ENCODE measurements at places on chromosomes 1 and 21. TPM values are rescaled to one million over a fixed set of nuclear protein-coding genes. Genes with fewer than 3 reads are reported as not detected.

The CLCA1 gene
- 0.12 TPM for polyA plus RNA-seq

The CCSAP gene
- 2.0 TPM for polyA plus RNA-seq

The KCNAB2 gene
- 2.3 TPM for polyA plus RNA-seq

The ZNF593OS gene
- polyA plus RNA-seq = 0.76 TPM

The TNNT2 gene
- polyA plus RNA-seq = 7.0 TPM

The KDF1 gene
- 14.5 TPM for polyA plus RNA-seq

The CADM3 gene
- polyA plus RNA-seq = 4.1 TPM

The ICOSLG gene
- polyA plus RNA-seq = 2.8 TPM

The ACOT11 gene
- polyA plus RNA-seq = 14.7 TPM

The OR6Y1 gene
- not detected for polyA plus RNA-seq

The S100A9 gene
- 276 TPM for polyA plus RNA-seq

The FBXO2 gene
- polyA plus RNA-seq = 5.5 TPM

The WNT9A gene
- polyA plus RNA-seq = 2.0 TPM

The AGT gene
- 8.1 TPM for polyA plus RNA-seq

The IFNLR1 gene
- 1.1 TPM for polyA plus RNA-seq

The OR2L13 gene
- polyA plus RNA-seq = not detected

The TSPAN2 gene
- 13.4 TPM for polyA plus RNA-seq

The FAM72D gene
- not detected for polyA plus RNA-seq

The TMEM50B gene
- 44.5 TPM for polyA plus RNA-seq

The THEM5 gene
- not detected for polyA plus RNA-seq

The SHE gene
- polyA plus RNA-seq = 2.9 TPM

The RAB42 gene
- 1.6 TPM for polyA plus RNA-seq

The FAM151A gene
- not detected for polyA plus RNA-seq

The KLF17 gene
- not detected for polyA plus RNA-seq

The STMN1 gene
- polyA plus RNA-seq = 109 TPM

The PRMT6 gene
- polyA plus RNA-seq = 13.2 TPM

The TMPRSS2 gene
- 59.2 TPM for polyA plus RNA-seq

The XCL1 gene
- 0.23 TPM for polyA plus RNA-seq

The RNASEL gene
- 4.7 TPM for polyA plus RNA-seq

The IL12RB2 gene
- polyA plus RNA-seq = not detected

The TDRD5 gene
- 0.44 TPM for polyA plus RNA-seq

The ATXN7L2 gene
- polyA plus RNA-seq = 5.2 TPM

The LAPTM5 gene
- polyA plus RNA-seq = 37.6 TPM

The NBPF6 gene
- polyA plus RNA-seq = not detected

The TMEM240 gene
- 2.8 TPM for polyA plus RNA-seq

The SAMD11 gene
- 23.3 TPM for polyA plus RNA-seq

The SH2D5 gene
- 0.18 TPM for polyA plus RNA-seq

The RIPK4 gene
- polyA plus RNA-seq = 29.2 TPM

The LYPD8 gene
- not detected for polyA plus RNA-seq

The SPRR2F gene
- 11.5 TPM for polyA plus RNA-seq

The CACNA1S gene
- not detected for polyA plus RNA-seq

The AVPR1B gene
- polyA plus RNA-seq = not detected

The WNT2B gene
- polyA plus RNA-seq = 2.4 TPM

The ZNF695 gene
- 0.63 TPM for polyA plus RNA-seq

The PEA15 gene
- polyA plus RNA-seq = 127 TPM

The RAD54L gene
- polyA plus RNA-seq = 3.2 TPM

The SEC16B gene
- polyA plus RNA-seq = 3.3 TPM

The DNALI1 gene
- polyA plus RNA-seq = 12.7 TPM

The HSD3B2 gene
- 0.10 TPM for polyA plus RNA-seq
